Right lobe of liver (tissue), 6 donors: ENCODE measurements at places on chromosomes 6 and 20. TPM values are rescaled to one million over a fixed set of nuclear protein-coding genes. Genes with fewer than 3 reads are reported as not detected.

Gene CRISP3
- not detected for total RNA-seq

- peak; percentile 55 for DNase-seq
Measured at GRCh38 chr20:56247954-56248782, at the start of gene MC3R. TSS of gene MC3R (plus strand) at chr20:56248732. CDS start at chr20:56248844, 112 bp downstream.

Gene LINC00237
- total RNA-seq = not detected

DNA sequence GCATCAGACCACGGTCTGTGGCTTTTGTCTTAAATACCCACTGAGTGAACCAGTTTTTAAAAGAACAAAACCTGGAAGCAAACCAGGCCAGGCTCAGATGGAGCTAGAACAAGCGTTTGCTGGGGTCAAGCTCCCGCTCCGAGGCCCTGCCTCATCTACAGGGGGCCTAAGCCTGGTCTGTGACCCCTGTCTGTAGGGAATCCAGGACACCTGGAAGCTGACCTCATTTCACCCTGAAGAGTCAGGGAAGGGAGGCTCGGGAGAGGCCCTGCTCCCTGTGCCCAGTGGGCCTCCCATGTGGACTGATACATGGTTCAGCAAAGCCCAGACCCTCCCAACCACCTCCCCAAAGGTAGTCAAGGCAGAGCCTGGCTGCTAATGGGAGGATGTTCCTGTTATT, 26.8 kb upstream of the DLGAP4 start:
- no peak for DNase-seq

Gene MAP7
- 14.8 TPM for total RNA-seq

DNA sequence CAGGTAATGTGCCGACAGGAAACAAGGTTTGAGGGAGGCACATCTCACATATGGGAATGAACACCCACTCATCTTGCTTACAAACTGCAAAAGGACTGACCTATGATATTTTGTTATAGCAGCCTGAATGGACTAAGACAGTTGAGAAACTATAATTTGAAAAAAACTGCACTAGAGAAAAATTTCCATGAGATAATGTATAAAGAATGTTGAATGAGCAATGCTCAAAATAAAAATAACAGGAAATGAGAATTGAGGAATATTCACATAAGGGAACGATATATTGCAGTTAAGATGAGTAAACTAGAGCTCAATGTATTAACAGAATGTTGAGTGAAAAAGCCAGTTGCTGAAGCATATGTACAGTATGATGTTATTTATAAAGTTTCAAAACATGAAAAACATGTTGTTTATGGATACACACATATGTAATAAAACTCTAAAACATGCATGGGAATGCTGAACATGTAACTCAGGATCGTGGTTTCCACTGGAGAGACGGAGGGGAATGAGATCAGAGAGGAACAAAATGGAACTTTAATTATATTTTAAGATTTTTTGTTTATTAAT, 6.3 kb upstream of the TBC1D22B start:
- DNase-seq = no peak

- DNase-seq = no peak
Measured at GRCh38 chr20:45402946-45403345, 5.1 kb upstream of the DBNDD2 start.

Gene SAMD5
- total RNA-seq = 17.6 TPM

DNA sequence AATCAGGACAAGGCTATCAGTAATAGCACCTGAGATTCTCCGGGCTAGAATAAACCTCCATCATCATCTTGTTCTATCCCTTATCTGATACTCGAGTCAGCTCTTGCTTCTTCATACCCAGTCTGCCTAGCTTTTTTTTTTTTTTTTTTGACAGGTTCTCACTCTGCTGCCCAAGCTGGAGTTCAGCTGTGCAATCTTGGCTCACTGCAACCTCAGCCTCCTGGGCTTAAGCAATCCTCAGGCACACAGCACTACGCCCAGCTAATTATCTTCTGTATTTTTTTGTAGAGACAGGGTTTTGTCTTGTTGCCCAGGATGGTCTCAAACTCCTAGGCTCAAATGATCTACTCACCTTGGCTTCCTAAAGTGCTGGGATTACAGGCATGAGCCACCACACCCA, 19.5 kb downstream of the SRSF6 start:
- no peak for DNase-seq

- no peak for DNase-seq
Measured at GRCh38 chr20:19598117-19598850, 159.8 kb upstream of the RIN2 start.

DNA sequence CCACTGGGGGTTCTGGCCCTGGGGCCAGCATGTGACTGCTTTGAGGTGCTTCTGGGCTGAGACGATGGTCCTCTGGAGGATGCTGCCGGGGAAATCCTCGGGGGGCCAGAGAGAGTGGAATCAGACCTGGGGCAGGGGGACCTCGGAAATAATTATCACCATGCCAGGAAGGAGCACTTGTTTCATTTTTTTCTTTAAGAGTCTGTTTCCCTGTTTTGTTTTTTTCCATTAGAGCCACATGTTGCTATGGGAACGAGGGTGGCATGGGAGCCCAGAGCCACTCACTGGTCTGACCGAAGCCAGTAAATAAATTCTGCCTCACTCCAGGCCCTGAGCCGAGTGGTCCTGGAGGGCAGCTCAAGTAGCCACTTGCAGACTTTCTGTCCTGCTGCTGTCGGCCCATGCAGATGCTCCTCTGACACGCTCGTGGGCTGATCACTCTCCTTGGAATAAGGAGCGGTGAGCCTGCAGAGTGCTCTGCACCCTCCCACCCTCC, 365.1 kb downstream of the ZFAND3 start:
- no peak for DNase-seq

DNA sequence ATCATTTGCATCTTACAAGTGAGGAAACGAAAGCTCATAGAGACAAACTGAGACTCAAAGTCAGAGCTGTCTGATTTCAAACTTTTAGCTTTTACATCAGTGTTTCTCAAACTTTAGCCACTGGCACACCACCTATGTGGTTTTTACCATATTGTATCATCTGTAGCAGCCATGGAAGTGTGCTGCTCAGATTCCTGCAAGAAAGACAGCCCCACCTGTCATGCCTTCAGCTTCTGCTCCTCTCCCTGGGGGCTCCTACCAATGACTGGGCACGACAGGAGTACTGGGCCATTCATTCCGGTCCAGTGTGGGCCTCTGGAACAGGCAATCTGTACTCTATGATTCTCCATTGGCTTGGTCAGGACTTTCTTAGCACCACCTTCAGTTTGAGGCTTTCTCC, 87.0 kb downstream of the BCAS1 start:
- no peak for DNase-seq

Gene TMEM74B
- total RNA-seq = 1.4 TPM

Gene NKX2-2
- total RNA-seq = not detected

- no peak for DNase-seq
Measured at GRCh38 chr6:55994531-55994930, 119.1 kb upstream of the BMP5 start.

Gene CDK19
- 6.5 TPM for total RNA-seq

DNA sequence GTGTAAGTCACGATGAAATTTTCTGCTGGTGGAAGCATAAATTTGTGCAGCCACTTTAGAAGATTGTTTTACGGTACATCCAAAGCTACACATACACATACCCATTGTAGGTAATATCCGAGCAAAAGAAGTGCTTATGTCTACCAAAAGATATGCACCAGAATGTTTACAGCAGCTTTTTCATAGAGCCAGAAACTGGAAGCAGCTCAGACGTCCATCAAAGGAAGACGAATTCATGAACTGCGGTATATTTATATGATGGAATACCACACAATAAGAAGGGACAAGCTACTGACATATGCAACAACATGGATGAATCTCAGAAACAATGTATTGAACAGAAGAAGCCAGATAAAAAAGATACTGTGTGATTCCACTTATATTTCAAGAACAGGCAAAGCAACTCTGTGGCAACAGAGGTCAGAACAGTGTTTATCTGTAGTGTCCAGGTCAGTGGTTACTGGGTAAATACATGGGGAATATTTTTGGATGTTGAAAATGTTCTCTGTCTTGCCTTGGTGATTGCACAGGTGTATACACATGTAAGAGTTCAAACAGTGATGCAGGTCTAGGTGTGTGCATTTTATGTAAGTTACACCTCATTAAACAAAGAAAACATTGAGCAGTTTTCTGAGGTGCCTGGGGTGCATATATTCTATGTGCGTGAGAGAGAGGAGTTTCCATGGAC, 51.9 kb upstream of the EXOC2 start:
- DNase-seq = no peak

Gene PRDM13
- not detected for total RNA-seq

- no peak for DNase-seq
Measured at GRCh38 chr6:38146734-38147027, 327.2 kb downstream of the ZFAND3 start.

Gene CDS2
- total RNA-seq = 30.2 TPM

GRCh38 chr20:31538326-31538725, 24.1 kb downstream of the HM13 start:
- DNase-seq = no peak

Gene TMEM244
- not detected for total RNA-seq

Gene GPR63
- 0.07 TPM for total RNA-seq

DNA sequence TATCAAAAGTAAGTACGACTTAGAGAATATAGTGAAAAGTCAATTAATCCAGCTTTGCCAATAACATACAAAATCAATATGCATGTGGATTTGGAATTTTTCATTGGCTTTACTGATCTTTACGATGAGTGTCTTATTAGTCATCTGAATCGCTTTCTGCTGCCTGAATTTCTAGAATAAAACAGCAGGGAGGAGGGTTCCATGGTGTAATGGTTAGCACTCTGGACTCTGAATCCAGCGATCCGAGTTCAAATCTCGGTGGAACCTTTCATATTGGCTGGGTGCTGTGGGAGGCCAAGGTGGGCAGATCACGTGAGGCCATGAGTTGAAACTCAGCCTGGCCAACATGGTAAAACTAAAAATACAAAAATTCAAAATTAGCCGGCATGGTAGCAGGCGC, 448.8 kb downstream of the RNF144B start:
- no peak for DNase-seq

DNA sequence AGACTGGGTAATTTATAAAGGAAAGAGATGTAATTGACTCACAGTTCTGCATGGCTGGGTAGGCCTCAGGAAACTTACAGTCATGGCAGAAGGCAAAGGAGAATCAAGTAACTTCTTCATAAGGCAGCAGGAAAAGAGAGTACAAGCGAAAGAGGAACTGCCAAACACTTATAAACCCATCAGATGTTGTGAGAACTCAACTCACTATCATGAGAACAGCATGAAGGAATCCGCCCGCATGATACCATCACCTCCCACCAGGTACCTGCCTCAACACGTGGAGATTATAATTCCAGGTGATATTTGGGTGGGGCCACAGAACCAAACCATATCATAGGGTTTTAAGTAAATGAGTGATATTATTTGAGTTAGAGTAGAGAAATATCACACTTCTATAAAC, 189.3 kb downstream of the TSHZ2 start:
- no peak for DNase-seq

DNA sequence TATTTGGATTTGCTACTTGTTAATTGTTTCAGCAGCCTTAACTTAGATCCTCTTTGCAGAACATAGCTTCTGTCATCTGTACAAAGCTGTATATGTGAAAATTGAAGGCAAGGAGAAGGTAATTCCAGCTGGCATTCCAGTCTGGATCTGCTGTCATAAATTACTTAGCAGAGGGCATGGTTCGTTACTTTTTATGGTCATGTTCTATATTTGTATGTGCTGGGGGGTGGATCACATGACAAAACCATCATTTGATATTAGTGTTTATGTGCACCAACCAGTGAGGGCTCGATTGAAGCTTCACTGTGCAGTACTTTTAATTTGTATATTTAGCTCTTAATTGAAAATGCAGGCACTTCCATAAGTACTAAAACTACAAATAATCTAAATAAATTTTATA, 80.2 kb downstream of the CAP2 start:
- no peak for DNase-seq

Gene DACT2
- total RNA-seq = 0.29 TPM

DNA sequence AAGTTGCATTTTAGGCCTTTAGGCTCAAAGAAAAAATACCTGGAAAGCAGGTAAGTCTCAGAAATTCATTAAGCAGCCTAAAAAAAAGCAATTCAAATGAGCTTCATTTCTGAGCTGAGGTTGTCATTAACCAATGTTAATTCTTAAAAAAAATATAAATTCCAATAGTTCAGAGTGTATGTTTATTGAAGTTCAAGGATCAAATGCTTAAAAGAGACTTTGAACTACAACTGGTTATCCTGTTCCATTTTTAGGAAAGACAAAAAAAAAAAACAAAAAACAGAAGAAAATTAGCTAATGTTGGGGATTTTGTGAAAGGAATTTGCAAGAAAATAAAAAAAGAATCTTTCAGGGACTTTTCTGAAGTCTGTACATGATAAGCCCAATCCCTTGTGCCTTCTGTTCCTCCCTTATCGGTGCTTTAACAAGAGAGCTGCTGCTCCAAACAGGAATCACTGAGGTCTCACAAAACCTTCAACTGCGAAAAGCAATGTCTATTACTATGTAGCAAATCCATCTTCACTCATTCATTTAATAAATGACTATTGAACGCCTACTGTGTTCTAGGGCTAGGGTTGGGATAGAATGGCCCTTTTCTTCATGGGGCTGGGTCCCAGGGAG, 90.3 kb downstream of the FOXF2 start:
- DNase-seq = no peak

GRCh38 chr6:6683969-6684833, 95.7 kb downstream of the LY86 start:
- DNase-seq = no peak

GRCh38 chr6:7617801-7618764, 28.1 kb downstream of the SNRNP48 start:
- DNase-seq = no peak

DNA sequence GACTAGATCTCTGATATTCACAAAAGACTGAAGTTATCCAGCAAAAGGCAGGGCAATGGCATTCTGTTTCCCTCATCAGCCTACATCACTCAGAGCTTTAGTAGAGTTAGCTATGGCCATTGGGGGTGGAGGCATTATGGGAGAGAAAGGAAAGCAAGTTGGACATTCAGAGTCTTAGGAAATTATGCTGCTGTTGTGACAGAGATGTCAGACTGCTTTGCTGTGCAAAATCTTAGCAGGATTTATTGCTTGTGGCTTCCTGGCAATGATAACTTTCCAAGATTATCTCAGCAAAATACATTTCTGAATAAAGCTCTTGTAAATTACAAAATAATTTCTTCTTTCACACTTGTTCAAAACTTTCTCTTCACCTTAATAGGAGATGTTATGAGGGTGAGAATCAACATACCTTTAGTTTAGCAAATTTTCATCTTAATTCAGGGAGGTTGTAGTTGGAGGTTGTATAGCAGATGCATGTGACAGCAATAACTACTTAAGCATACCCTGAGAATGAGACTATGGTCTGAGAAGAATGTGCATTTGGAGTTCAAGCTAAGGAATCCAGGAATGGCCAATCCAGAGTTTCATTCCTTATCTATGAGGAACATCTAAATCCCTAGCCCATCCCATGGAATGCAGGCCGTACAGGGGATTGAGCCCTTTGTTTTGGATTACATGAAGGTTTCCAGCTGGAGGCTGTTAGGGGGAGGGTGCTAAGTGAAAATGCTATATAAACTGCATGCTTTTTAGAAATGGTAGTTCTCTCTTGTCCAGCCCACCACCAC, 179.8 kb downstream of the HAO1 start:
- no peak for DNase-seq

GRCh38 chr20:9985773-9986172, 49.0 kb upstream of the ANKEF1 start:
- DNase-seq = no peak
